Tracheal epithelial cell (primary cell): ENCODE measurements at places on chromosomes 4 and X. TPM values are rescaled to one million over a fixed set of nuclear protein-coding genes. Genes with fewer than 3 reads are reported as not detected.

The GAB3 gene
- total RNA-seq: 0.24 and 0.43 TPM in 2 replicates

The SOWAHD gene
- total RNA-seq: 0.24 and 0.43 TPM in 2 replicates

The SLC25A5 gene
- total RNA-seq: 282 and 442 TPM in 2 replicates

The VCX gene
- total RNA-seq: not detected in 2 replicates

The SMIM10L2A gene
- 2.2 and 5.5 TPM in 2 replicates for total RNA-seq

The SPACA5 gene
- total RNA-seq: not detected in 2 replicates

The ARMCX2 gene
- total RNA-seq: 37.9 and 58.3 TPM in 2 replicates

The MAGEB2 gene
- total RNA-seq: not detected in 2 replicates

The ZFX gene
- 23.1 and 36.9 TPM in 2 replicates for total RNA-seq

The HTRA3 gene
- not detected in 2 replicates for total RNA-seq

The ADH4 gene
- total RNA-seq: not detected in 2 replicates

The SHISA3 gene
- total RNA-seq: under 0.01 TPM in 1 of 2 replicates, not detected in the other

The AKAP17A gene
- total RNA-seq: 19.6 and 28.2 TPM in 2 replicates

The SUPT20HL1 gene
- not detected in 2 replicates for total RNA-seq

The LDOC1 gene
- 0.72 and 0.85 TPM in 2 replicates for total RNA-seq

The TCP11X2 gene
- total RNA-seq: not detected in 2 replicates

The TLL1 gene
- 1.1 and 3.6 TPM in 2 replicates for total RNA-seq

The REELD1 gene
- not detected in 2 replicates for total RNA-seq

The PNCK gene
- total RNA-seq: 3.9 and 4.7 TPM in 2 replicates

The SSX2 gene
- total RNA-seq: not detected in 2 replicates

The CLIC2 gene
- total RNA-seq: under 0.01 and 1.7 TPM in 2 replicates

The MMRN1 gene
- total RNA-seq: 1.5 and 2.2 TPM in 2 replicates

The TRPC3 gene
- not detected in 2 replicates for total RNA-seq

The FGF2 gene
- 6.0 and 8.0 TPM in 2 replicates for total RNA-seq

The MGARP gene
- 0.48 TPM in 1 of 2 replicates, not detected in the other for total RNA-seq

The NEXMIF gene
- under 0.01 TPM in 1 of 2 replicates, not detected in the other for total RNA-seq

The GAGE12H gene
- not detected in 2 replicates for total RNA-seq

The SPATA4 gene
- 0.24 TPM in 1 of 2 replicates, not detected in the other for total RNA-seq

The DUX4 gene
- not detected in 2 replicates for total RNA-seq

The NXF2 gene
- total RNA-seq: not detected in 2 replicates

The EPHA5 gene
- total RNA-seq: under 0.01 TPM in 1 of 2 replicates, not detected in the other

The TMEM47 gene
- 12.4 and 25.1 TPM in 2 replicates for total RNA-seq

The SEC24B gene
- total RNA-seq: 13.0 and 16.6 TPM in 2 replicates
